ENCODE measurements at places on chromosomes 12 and 14. TPM values are rescaled to one million over a fixed set of nuclear protein-coding genes. Genes with fewer than 3 reads are reported as not detected.

- H3K36me3 ChIP-seq, result no peaks in the 10 kb centered on the region
- H3K27ac ChIP-seq, result no peak overlapping the region
- no peak overlapping the region for H3K4me3 ChIP-seq
- DNase-seq, result no peak
Observed at GRCh38 chr12:108479364-108480070, 35.6 kb upstream of the FICD start.

DNA sequence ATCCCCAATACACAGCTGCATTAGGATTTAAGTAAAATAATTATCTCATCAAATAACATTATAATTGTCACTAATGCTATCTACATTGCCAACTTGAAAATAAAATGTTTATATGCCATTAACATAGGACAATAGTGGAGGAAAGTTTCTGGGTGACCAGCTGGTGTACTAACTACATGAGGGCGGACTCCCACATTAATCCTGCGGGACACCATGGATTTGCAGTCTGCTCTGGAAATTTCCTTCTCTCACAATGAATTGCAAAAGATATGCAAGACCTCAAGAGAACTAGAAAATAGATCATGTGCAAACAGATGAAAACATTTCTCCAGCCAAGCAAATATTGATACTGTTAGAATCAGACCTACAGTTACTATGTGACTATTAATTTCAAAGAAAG is 390.1 kb downstream of the NAV3 start:
- no peak for DNase-seq
- H3K27ac ChIP-seq, result no peak overlapping the region
- no peaks in the 10 kb centered on the region for H3K4me1 ChIP-seq
- H3K36me3 ChIP-seq, result no peaks in the 10 kb centered on the region
- no peak overlapping the region for H3K4me3 ChIP-seq

GRCh38 chr14:100332797-100333196 is 9.7 kb downstream of the SLC25A47 start:
- no peaks in the 10 kb centered on the region for H3K4me1 ChIP-seq
- no peak overlapping the region for H3K4me3 ChIP-seq
- H3K27ac ChIP-seq, result no peak overlapping the region
- no peak for DNase-seq
- H3K36me3 ChIP-seq, result peaks cover 49% of the 10 kb centered on the region

DNA sequence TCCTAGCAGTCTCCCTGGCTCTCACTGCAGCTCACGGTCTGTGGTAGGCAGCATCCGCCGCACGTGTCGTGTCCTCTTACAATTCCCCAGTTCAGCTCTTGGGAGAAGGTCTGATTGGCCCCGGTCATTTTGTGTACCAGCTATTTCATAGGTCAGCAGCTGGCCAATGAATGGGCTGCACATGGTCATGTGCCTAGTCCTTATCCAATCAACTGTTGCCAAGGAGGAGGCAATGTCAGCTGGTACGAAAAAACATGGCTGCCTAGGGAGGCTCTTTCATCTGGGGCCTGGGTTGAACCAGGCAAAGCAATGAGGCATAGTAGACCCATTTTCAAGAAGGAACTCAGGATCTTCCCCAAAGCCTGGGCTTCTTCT is 46.1 kb downstream of the RNFT2 start:
- H3K27me3 ChIP-seq, result no peaks in the 10 kb centered on the region
- no peak overlapping the region for H3K27ac ChIP-seq
- no peak for DNase-seq
- H3K36me3 ChIP-seq, result no peaks in the 10 kb centered on the region
- H3K4me1 ChIP-seq, result no peaks in the 10 kb centered on the region

- H3K4me1 ChIP-seq, result peaks cover 17% of the 10 kb centered on the region
- no peaks in the 10 kb centered on the region for H3K27me3 ChIP-seq
- peaks cover 99% of the 10 kb centered on the region for H3K36me3 ChIP-seq
- DNase-seq, result no peak
Observed at GRCh38 chr12:118038137-118038536, 21.6 kb downstream of the RFC5 start.

DNA sequence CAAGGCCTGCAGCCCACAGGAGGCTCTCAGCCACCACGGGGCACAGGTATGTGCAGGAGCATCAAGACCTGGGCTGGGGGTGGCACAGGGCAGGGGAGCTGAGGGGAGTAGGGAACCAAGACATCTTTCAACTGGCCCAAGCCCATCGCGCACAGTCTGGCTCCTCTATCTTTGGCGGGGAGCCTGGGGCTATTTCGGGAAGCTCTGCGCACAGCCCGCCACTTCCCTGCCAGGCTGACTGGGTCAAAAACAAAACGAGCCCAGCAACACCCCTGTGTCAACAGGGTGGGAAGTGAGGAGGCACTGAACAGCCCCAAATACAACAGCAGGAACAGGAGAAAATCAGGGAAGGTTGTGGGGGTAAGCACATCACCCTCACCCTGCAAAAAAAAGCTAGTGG is 83.9 kb downstream of the ARL6IP4 start:
- H3K27ac ChIP-seq, result peak overlapping the region; percentile 94
- H3K4me1 ChIP-seq, result peaks cover 98% of the 10 kb centered on the region
- no peaks in the 10 kb centered on the region for H3K36me3 ChIP-seq
- H3K4me3 ChIP-seq, result peak overlapping the region; percentile 4
- H3K27me3 ChIP-seq, result no peaks in the 10 kb centered on the region
- peak; percentile 81 for DNase-seq

KRT7 gene
- total RNA-seq, result not detected

PTPRO gene
- total RNA-seq, result 0.82 TPM

PKP2 gene
- total RNA-seq, result 428 TPM

All from left ventricle myocardium inferior (tissue), 1 donor.